ENCODE measurements at places on chromosomes 7 and 10.

DNA sequence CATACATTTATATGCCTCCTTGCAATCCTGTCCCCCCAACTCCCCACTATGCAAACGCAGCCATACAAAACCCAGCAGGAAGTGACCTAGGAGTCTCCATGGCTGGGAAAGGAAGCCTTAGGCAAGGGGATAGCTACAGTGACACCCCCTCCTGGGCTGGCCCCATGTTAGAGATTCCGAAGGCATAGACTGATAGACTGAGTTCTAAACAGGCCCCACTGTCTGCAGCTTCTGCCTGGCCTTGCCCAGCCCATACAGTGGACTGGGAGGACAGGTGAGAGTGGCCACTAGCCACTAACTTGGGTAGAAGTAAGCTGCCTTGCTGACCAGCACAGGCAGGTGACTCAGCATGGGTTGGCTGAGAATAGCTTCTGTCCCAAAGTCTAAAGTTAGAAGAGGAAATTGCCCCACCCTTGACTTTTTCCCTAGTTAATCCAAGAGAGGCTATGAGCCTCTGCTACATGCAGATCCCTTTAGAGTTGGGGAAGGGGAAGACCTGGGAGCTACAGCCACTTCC lies 106.3 kb downstream of the C10orf105 start:
- DNase-seq: no peak

DNA sequence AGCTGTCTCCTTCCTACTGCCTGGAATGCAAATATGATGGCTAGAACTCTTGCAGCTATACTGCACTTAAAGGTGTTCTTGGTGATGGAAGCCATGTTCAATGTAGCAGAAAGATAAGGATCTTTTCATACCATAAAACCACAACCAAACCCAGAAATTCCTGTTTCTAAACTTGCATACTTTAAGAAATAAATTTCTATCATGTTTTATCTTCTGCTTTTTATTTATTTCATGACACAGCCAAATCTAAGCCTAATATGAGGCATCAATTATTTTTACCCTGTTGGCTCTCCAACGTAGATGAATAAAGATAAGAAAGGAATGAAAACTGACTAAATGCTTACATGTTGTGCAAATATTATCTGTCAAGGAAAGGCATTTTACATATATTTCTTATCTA lies 224.1 kb downstream of the DOCK4 start:
- no peak for DNase-seq

- peak; percentile 66 for DNase-seq
Measured at GRCh38 chr10:86400705-86401587, 34.4 kb upstream of the GRID1 start.

DNA sequence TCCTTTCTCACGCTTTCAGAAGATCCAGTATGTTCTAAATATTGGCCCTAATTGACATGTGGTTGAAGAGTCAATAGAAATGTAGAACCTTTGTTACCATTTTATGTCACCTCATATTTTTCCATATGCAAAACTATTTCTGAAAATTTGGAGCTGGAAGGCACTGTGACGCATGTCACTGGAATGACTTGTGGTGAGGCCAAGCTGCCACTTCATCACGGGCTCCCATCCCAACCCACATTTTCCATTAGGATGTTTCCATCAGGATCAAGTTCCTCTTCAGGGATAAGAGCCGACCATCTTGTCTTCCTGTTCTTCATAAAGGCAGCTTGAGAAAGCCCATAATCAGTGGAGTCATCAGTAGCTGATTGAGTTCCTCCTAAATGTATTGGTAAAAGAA lies 1241.7 kb downstream of the GATA3 start:
- no peak for DNase-seq

DNA sequence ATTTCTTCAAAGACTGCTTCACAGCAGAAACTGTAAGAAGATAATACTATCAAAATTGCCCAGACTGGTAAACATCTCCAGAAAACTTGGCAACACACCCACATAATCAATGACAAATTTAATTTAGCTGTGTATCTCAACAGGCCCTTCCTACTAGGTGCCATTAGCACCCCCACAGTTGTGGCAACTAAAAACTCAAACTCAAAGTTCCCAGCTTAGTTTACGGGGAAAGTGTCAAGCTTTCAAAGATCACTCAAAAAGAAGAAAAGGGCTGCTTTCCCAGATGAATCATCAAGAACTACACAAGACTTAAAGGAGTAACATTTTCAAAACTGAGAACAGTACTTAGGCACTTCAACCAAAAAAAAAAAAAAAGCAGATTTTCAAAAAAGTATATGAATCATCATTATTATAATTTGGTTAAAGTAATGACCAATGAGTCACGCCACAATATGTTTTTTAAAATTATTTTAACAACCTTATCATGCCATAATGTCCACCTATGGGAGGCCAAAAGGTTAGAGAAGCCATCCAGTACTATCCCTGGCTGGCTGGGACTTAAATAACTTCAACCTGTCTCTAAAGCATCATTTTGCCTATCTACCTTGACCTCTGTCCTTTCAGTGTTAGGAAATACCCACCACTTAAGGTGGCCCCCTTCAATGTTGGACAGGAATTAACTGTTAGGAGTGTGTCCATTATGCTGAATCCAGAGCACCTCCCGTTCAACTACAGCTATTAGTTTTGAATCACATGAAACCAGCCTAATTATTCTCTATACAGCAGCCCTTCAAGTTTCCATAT lies 90.8 kb downstream of the ZFAND4 start:
- no peak for DNase-seq

DNA sequence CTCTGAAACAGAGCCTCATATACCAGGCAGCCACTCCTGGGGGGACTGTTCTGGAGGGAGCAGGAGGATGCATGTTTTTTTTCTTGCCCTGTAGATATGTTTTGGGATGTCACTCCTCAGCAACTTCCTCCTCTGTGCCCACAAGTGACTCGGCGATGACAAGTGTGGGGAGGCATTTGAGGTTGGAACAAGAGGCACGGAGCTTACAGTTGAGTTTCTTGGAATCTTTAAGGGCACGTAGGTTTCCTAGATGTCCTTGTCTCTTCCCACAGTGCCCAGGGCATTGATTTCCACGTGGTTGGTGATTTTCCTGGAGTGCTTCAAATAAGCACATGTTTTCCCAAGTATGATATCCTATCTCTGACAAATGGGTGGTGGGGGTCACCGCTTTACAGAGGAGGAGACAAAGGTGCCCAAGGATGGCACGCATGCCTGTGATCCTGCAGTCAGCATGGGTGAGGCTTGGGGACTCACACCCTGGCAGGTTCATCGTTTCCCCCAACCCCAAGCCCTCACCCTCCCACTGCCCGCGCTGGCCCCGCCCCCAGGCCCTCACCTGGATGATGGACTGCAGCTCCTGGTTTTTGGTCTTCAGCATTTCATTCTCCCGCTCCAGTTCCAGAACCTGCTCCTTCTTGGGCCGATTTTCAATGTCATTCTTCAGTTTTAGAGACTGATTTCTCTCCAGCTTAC lies 95.2 kb upstream of the GNA12 start:
- no peak for DNase-seq

- DNase-seq: no peak
Measured at GRCh38 chr7:124399941-124400340, 365.7 kb downstream of the GPR37 start.

DNA sequence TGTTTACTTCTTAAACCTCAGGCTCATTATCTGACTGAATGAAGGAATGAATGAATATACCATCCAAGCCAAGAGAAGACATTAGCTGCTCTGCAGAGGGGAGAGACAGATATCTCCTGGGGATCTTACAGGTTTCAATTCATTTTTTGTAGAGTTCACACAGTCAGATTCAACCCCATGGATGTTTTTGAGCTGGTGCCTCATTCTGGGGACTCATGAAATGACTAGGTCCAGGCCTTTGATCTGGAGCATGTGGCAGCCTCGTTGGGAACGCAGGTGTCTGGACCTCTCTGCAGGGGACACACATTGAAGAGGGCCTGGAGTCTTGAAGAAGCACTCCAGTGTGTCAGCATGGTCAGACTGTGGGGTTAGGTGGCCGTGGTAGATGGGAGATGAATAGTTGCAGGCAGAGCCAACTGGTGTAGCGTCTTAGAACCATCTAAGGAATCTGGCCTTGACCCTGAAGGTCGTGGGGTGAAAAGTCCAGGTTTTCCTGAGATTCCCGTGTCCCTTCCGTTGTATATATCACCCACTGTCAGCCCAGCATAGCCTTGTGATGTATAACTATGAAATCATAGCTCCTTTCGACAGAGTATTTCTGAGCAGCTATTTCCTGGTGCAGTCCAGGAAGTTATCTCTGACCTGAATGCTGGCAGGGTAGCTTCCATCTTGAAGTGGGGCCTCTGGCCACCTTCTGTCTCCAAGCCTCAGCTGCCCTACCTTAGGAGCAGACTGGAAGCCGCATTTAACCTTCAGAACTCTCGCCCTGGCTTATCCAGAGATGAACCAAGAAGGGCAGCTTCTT lies 22.3 kb downstream of the BTBD16 start:
- DNase-seq: no peak

GRCh38 chr7:5143935-5144903 lies 45.8 kb upstream of the WIPI2 start:
- peak; percentile 14 for DNase-seq

DNA sequence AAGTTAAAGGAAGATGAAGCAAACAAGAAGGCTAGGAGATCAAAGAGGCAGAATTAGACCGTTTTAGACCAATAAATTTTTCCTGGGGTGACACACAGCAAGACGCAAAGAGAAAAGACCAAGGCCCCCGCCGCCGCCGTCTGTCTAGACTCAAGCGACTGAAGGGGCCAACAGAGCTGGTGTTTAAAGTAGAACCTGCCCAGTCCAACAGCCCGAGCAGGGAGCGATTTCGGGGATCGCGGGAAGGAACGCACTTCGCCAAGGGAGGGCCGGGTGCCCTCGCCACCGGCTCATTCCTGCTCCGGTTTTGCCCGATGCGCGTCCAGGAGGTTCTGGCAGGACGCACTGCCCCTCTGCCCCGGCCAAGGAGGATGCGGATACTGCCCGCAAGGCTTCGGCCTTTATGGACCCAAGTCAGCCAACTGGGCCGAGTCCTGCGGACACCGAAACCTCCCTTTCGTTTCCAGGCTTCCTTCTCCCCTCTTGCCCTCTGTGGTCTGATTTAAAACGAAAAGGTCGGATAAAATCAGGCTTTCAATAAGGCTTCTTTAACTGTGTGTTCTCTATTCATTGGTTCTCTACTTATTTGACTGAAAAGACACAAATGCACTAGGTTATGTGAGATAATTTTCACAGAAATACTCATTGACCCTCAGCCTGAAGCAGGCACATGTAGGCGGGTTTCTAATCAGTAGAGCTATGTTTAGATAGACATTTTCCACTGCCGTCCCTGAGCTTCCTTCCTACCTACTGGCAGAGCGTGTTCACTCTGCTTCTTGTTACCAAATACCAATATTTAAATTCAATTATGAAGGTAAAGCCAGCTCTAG lies 2.2 kb upstream of the HOXA7 start:
- no peak for DNase-seq

GRCh38 chr7:84368122-84368521 lies 173.5 kb upstream of the SEMA3A start:
- no peak for DNase-seq

DNA sequence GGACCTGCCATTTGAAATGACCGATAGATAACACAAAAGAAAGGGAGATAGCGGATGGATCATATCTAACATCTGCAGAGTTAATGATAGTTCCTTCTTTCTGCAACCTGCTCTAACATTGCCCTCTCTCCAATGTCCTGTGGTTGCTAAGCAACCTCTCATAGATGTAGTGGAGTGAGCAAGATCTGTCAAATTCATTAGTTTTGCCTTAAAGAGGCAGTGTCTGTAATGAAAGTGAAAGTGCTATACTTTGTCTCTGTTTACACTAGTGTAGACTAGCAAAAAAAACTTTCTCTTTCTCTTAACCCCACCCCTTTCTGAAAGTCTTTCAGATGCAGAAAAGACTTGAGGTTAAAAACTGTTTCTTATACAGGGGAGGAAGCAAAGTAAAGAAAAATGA lies 1196.9 kb downstream of the SORCS3 start:
- no peak for DNase-seq

GRCh38 chr10:76544789-76545188 lies 1092.8 kb downstream of the KCNMA1 start:
- no peak for DNase-seq

DNA sequence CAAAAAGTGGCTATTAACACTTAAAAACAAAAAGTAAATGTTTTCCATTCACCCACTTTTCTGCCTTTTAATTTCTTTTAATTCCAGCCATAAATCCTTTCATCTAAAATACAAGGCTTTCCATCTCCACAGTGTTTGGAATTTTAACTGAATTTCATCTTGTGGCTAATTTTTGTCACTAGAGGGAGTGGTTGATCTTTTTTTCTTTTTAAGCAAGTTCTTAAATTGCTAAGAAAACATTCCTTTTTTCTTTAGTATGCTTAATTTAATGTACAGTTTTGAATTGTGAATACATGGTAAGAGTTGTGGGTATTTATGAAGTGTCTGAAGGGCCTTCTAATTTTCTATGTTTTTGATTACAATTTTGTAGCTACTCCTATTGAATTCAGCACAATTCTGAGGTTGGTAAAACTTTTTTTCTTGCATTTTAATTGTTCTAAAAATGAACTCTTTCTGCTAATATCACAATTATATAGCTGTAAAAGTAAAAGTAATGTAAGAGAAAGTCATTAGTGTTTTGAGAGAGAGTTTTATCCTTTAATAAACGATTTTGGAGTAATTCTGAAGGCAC lies 54.9 kb upstream of the ANK3 start:
- DNase-seq: no peak

DNA sequence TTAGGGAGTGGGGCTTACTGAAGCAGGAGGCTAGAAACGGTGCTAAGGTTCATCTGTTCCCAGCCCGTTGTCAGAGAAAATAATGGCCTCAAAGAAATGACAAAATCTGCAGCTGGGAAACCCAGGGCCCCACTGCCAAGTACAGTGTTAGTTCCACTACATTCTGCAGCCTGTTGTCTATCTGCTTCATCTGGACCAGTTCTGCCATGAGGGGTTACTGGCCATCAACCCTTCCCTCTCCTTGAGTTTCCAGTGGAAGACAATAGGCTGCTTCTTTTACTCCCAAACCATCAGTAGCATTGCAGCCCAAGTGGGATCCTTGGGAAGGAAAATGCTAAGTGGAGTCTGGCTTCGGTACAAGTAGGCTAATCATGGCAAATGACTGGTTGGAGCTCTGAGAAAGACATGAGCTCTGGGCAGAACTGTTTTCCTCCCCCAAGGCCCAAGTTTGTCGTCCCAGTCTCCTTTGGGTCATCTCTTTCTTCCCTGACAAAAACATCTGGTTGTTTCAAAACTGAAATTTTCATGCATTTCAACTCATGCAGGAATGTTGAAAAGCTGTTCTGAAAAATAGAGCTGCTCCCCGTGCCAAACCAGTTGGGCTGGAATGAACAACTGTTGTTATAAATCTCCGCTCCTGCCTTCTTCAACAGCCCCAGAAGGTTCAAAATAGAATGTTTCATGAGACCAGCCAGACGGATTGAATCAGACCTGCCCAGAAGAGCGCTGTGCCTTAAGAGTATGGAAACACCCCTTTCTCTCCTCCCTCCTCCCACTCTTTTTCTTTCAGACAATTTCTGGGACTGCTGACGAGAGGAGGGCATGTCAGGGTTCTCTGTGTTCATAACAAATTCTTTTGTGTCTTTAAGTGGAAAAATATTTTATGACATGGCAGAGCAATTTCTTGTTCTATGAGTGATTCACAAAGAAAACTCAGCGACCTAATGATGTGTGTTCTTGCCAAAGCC lies 116.6 kb downstream of the RAB18 start:
- DNase-seq: no peak

- no peak for DNase-seq
Measured at GRCh38 chr7:151711906-151712809, 164.8 kb downstream of the PRKAG2 start.

Measured in activated T-helper 1 cell treated with anti-CD3 and anti-CD28 coated beads, Interleukin-2, amount 50 U/mL, for 16 hours (primary cell).